Tibial artery (tissue), 4 donors: ENCODE measurements at places on chromosomes 2 and 18.

- DNase-seq, result peak; percentile 47
Measured at GRCh38 chr2:65922794-65923193, 490.4 kb upstream of the SPRED2 start.

DNA sequence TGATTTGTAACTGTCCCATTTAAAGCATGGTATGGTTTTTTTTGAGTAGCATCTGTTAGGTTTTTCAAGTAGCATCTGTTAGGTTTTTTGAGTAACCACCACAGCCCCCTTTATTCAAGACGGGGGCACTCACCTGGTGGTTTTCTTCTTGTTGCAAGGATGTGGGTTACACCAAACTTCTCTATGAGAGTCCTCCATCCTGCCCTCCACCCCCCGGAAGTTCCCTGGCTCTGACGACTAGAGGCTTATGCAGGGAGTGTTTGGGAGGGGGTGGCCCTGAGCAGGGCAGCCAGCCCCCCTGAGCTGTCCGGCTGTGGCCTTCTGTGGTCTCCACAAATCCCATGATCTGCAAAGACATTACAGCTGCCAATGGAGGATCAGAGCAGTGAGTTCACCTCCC, 39.3 kb downstream of the MTCL1 start:
- no peak for DNase-seq

GRCh38 chr18:46335534-46336101, 231.4 kb downstream of the HAUS1 start:
- peak; percentile 38 for DNase-seq

DNA sequence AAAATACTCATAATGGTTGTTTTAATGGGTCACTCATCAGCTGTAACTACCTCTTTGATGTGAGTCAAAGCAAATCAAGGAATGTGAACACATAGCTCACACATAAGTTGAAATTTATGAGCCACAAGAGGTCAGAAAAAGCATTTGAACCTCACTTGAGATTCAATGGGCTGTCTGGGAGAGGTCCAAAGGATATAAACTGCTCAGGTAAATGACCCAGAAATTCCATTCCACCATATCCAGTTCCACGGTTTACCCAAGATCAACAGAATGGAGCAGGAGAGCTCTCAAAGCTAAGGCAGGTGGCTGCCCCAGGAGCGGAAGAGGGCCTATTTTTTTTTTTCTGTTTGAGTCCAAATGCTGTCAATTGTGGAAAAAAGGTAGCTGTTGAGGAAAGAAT, 464.1 kb downstream of the TNS1 start:
- DNase-seq, result no peak

DNA sequence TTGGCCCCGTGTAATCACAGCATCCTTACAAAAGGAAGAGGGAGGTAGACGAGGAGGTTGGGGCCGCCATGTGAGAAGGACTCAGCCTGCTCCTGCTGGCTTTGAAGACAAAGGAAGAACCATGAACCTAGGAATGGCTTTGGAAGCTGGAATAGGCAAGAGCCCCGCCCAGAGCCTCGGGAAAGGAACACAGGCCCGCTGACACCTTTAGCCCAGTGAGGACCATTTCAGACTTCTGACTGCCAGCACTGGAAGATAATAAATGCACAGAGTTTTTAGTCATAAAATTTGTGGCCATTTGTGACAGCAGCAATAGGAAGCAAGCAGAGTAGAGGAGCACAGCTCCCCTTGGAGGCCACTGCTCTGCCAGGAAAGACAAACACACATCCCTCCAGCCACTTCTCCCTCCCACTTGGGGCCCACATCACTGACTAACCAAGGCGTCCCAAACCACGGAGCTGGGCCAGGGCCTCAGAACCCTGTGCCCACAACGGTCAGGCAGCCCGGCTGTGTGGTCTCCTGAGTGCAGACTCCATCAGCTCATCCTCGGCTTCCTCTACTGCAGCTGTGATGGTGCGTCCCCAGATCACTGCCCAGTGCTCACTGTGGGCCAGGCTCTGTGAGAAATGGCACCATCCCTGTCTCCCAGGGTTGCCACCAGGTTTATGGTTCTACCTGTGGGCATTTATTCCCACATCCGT, 39.7 kb downstream of the TFCP2L1 start:
- no peak for DNase-seq
